Activated CD4-positive, alpha-beta T cell treated with anti-CD3 and anti-CD28 coated beads for 4 hours (primary cell): ENCODE measurements at places on chromosomes 5 and 9.

DNA sequence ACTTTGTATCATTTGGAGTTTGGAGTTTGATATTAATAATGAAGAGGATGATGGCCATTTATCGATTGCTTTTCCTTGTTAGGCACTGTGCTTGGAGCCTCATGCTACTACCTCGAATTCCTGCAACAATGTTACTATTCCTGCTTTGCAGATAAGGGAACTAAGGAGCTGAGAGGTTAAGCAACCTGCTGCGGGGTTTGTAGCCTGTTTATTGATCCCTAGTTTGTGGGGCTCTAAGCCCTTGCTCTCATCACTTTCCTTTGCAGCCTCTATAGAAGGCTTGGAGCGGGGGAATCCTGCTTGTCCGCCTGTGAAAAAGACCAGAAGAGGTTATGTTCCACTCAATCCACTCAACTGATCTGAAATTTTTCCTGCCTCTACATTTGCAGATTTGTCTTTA, 15.8 kb downstream of the ARHGEF28 start:
- DNase-seq: no peak

- DNase-seq: no peak
These were observed 129.1 kb downstream of the FANCC start for GRCh38 chr9:95188459-95188858.

GRCh38 chr5:95072281-95072680, 212.6 kb downstream of the MCTP1 start:
- no peak for DNase-seq

- DNase-seq: no peak
These were observed 182.6 kb downstream of the BNC2 start for GRCh38 chr9:16687678-16688369.

DNA sequence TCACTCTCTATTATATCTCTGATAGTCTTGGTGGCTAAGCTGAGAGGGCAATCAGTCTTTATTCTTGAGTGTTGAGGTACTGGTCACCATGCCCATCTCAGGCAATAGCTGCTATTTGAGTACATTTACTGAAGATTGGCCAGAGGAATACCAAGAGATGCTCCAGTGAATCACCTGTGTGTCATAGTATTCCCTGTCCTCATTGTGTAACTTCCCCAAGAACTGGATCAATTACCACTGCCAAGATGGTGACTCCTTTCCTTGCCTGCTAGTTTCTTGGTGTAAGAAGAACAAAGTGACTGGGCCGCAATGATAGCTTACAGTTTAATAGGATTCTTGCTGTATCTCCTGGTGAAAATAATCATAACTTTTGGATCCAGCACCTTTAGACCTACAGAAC, 418.7 kb upstream of the KIF2A start:
- no peak for DNase-seq
